ENCODE measurements at places on chromosomes 3 and 15. TPM values are rescaled to one million over a fixed set of nuclear protein-coding genes. Genes with fewer than 3 reads are reported as not detected.

DNA sequence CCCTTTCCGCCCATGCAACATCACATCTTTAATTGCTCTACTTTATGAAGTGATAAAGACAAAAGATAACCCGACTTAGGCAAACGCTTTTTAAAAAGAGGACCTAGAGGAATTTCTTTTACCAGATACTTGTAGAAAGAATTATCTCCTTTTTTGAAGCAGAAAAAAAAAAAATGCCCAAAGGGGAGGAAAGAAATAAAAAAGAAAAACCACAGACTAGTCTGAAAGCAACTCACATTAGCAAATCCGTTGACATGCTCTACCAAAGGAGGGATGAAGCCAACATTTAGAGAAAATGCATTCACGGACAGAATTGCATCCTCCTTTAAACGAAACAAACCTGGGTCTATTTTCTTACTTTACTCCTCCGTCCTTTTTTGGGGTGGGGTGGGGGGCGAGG is 213.6 kb downstream of the MEIS2 start:
- DNase-seq: no peak
- H3K27me3 ChIP-seq: no peaks in the 10 kb centered on the region
- H3K36me3 ChIP-seq: no peaks in the 10 kb centered on the region
- no peaks in the 10 kb centered on the region for H3K4me1 ChIP-seq

GRCh38 chr3:66017591-66017990 is 21.1 kb downstream of the MAGI1 start:
- peaks cover 7% of the 10 kb centered on the region for H3K4me1 ChIP-seq
- H3K36me3 ChIP-seq: no peaks in the 10 kb centered on the region
- no peak overlapping the region for H3K27ac ChIP-seq
- no peak overlapping the region for H3K4me3 ChIP-seq
- DNase-seq: no peak
- no peaks in the 10 kb centered on the region for H3K27me3 ChIP-seq

DNA sequence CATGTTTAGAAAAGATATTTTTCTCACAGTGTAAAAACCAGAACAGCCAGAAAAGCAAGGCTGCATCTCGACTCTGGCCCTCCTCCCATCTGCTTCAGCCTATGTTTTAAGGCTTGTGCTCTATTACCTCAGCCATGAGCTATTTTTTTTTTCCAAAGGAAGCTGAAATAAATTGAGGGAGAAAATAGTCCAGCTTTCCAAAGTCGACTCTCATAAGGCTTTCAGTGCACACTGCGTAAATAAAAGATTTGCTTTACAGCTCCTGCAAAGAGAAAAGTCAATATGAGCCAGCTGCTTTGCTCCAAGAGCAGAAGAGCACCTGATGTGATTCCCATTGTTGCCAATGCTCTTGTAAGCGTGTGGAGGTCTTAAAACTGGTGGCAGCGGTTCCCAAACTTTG is 26.7 kb downstream of the SCG3 start:
- no peak for DNase-seq
- H3K36me3 ChIP-seq: no peaks in the 10 kb centered on the region
- no peak overlapping the region for H3K27ac ChIP-seq
- H3K4me1 ChIP-seq: no peaks in the 10 kb centered on the region
- H3K4me3 ChIP-seq: no peak overlapping the region

DNA sequence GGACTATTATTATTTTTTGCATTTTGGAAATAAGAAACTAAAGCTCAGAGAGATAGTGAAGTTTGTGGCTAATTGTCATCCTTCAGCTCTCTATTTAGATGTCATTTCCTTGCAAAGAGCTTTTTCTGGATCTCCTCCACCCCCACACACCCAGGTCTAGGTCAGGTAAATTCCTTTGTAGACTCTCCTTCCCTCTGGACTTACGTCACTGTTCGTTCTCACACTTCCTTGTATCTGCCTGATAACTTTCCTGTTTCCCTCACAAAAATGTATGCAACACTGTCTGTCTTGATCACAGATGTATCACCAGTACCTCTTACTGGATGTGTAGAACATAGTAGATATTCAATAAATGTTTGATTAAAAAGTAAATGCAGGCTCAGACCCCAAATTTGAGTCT is 6.1 kb upstream of the MB21D2 start:
- no peaks in the 10 kb centered on the region for H3K27me3 ChIP-seq
- no peak for DNase-seq
- H3K27ac ChIP-seq: no peak overlapping the region

The ETV5 gene
- total RNA-seq: 25.5 TPM

The ALDH1L1 gene
- 10.9 TPM for total RNA-seq

GRCh38 chr3:182182531-182182968 is 470.8 kb downstream of the SOX2 start:
- H3K27me3 ChIP-seq: no peaks in the 10 kb centered on the region
- no peak for DNase-seq
- no peaks in the 10 kb centered on the region for H3K36me3 ChIP-seq
- no peak overlapping the region for H3K27ac ChIP-seq

GRCh38 chr15:91522605-91523332 is 330.7 kb upstream of the SLCO3A1 start:
- H3K36me3 ChIP-seq: no peaks in the 10 kb centered on the region
- no peaks in the 10 kb centered on the region for H3K4me1 ChIP-seq
- no peak overlapping the region for H3K4me3 ChIP-seq
- peaks cover 1% of the 10 kb centered on the region for H3K27me3 ChIP-seq
- no peak for DNase-seq
- H3K27ac ChIP-seq: no peak overlapping the region
